H9 (cell line): ENCODE measurements at places on chromosomes 6 and 20. TPM values are rescaled to one million over a fixed set of nuclear protein-coding genes. Genes with fewer than 3 reads are reported as not detected.

The EDN1 gene
- 2.1 and 2.6 TPM in 2 replicates for total RNA-seq

The FRK gene
- 0.09 and 0.15 TPM in 2 replicates for total RNA-seq

The LMBRD1 gene
- 16.9 and 17.0 TPM in 2 replicates for total RNA-seq

The RBPJL gene
- total RNA-seq, result 0.28 TPM in 1 of 2 replicates, not detected in the other

The EYS gene
- 0.11 TPM in 1 of 2 replicates, not detected in the other for total RNA-seq

The HDGFL1 gene
- not detected in 2 replicates for total RNA-seq

The SPEF1 gene
- 0.22 and 0.24 TPM in 2 replicates for total RNA-seq

The ETV7 gene
- 0.92 and 0.94 TPM in 2 replicates for total RNA-seq

The LRRC73 gene
- 0.26 and 0.55 TPM in 2 replicates for total RNA-seq

The MCM8 gene
- total RNA-seq, result 32.2 and 33.3 TPM in 2 replicates

The ATP6V1G2 gene
- total RNA-seq, result 3.6 and 3.8 TPM in 2 replicates

The DUSP15 gene
- 5.6 and 6.7 TPM in 2 replicates for total RNA-seq

The MAFB gene
- 0.85 and 1.0 TPM in 2 replicates for total RNA-seq

The NRN1 gene
- not detected in 2 replicates for total RNA-seq

The SLC44A4 gene
- total RNA-seq, result 3.3 and 3.8 TPM in 2 replicates
